Transverse colon (tissue), 4 donors: ENCODE measurements at places on chromosomes 7 and 10.

- peaks cover 15% of the 10 kb centered on the region for H3K4me1 ChIP-seq
- no peaks in the 10 kb centered on the region for H3K36me3 ChIP-seq
- H3K4me3 ChIP-seq, result peak overlapping the region; percentile 85
- H3K27ac ChIP-seq, result peak overlapping the region; percentile 99
These were observed 1.9 kb upstream of the SGMS1 start for GRCh38 chr10:50625649-50626132.

DNA sequence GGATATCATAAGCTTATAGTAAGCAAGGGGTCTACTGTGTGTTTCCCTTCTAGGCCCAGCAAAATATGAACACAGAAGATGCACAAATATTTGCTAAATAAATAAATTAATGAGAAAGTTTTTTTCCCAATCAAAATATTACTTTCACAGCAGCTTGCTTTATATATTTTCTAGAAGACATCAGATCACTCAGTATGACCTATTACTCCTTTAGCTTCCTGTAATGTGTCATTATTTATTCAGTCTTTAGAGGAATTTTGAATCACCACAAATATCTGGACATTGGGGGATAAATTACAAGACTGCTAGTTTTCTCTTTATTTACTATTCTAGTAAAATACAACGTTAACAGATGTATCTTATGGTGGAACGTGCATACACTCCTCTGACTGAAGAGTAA is 765.8 kb upstream of the POM121L12 start:
- H3K36me3 ChIP-seq, result no peaks in the 10 kb centered on the region
- no peak overlapping the region for H3K27ac ChIP-seq
- H3K4me1 ChIP-seq, result no peaks in the 10 kb centered on the region
- H3K27me3 ChIP-seq, result no peaks in the 10 kb centered on the region

DNA sequence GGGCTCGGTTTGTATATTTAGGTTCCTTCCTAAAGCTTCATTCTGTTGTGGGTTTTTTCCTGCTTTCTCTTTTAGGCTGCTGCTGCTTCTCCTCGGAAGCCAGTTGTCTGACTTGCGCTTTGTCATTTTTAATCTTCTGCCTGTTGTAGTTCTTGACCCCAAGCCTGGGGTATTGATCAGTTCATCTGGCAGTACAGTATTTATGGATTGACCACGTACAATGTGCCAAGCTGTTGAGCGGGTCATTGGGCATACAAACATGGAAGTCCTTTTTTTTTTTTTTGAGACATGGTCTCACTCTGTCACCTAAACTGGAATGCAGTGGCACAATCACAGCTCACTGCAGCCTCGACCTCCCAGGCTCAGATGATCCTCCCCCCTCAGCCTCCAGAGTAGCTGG is 4.3 kb downstream of the PROSER2 start:
- H3K4me1 ChIP-seq, result no peaks in the 10 kb centered on the region
- DNase-seq, result no peak
- peaks cover 23% of the 10 kb centered on the region for H3K27me3 ChIP-seq
- no peak overlapping the region for H3K27ac ChIP-seq
- H3K36me3 ChIP-seq, result no peaks in the 10 kb centered on the region
- no peak overlapping the region for H3K4me3 ChIP-seq

DNA sequence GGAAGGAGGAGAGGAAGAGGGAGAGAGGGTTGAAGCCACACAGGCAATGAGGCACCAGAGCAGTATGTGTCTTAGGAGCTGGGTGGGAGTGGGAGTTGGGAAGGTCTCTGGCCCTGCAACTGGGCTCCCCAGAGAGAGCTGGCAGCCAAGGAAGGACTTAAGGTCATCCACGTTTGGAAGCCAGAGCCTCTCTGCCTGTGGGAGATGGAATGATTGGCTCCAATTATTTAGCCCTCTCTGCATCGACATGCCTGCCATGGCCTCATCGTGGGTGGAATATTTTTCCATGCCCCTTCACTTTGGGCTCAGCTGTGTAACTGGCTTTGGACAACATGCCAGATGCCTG is 478.5 kb downstream of the RPS24 start:
- H3K27ac ChIP-seq, result peak overlapping the region; percentile 79
- H3K27me3 ChIP-seq, result no peaks in the 10 kb centered on the region
- no peak for DNase-seq
- H3K36me3 ChIP-seq, result no peaks in the 10 kb centered on the region

DNA sequence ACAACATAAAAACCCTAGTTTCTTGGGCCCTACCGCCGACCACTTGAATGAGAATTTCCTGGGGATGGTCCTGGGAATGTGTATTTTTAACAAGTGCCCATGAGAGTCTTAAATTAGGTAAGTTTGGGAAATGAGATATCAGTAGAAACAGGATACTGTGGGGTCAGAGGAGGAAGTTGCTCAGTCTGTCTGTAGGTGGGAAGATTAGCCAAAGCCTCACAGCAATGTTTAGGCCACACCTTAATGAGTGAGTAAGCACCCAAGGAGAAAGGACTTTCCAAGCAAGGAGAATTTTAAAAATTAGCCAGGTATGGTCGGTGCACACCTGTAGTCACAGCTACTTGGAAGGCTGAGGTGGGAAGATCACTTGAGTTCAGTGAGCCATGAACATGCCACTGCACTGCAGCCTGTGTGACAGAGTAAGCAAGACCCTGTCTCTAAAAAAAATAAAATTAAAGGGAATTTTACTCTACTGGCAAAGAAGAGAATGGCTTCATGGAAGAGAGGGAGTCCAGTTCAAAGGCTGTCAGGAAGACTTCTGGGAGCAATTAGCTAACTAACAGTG is 31.9 kb downstream of the PAPSS2 start:
- no peaks in the 10 kb centered on the region for H3K36me3 ChIP-seq
- H3K27me3 ChIP-seq, result no peaks in the 10 kb centered on the region
- H3K4me1 ChIP-seq, result peaks cover 28% of the 10 kb centered on the region
- H3K27ac ChIP-seq, result no peak overlapping the region
- DNase-seq, result no peak

GRCh38 chr10:82575318-82575717 is 700.3 kb downstream of the NRG3 start:
- no peaks in the 10 kb centered on the region for H3K36me3 ChIP-seq
- no peaks in the 10 kb centered on the region for H3K4me1 ChIP-seq
- H3K27ac ChIP-seq, result no peak overlapping the region
- no peak for DNase-seq
- H3K27me3 ChIP-seq, result no peaks in the 10 kb centered on the region

DNA sequence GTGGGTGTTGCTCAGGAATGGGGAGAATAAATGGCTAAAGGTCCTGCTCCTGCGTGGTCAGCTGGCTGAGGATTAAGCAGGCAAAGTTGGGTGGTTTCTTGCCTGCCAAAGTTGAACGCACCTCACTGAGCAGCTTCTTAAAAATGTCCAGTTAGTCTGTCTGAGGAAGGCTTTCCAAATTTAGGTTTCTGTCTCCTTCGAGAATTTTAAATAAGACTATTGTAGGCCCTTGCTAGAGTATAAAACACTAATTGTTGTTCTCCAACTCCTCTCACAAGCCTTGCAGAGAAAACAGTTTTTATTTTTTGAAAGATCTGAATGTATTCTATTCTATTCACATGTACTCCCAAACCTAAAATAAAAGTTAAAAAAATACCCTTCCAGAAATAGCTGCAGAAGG is 122.0 kb upstream of the LAMB4 start:
- no peaks in the 10 kb centered on the region for H3K27me3 ChIP-seq
- H3K27ac ChIP-seq, result no peak overlapping the region
- no peaks in the 10 kb centered on the region for H3K36me3 ChIP-seq
- H3K4me3 ChIP-seq, result no peak overlapping the region
- DNase-seq, result no peak
- H3K4me1 ChIP-seq, result no peaks in the 10 kb centered on the region

- H3K36me3 ChIP-seq, result no peaks in the 10 kb centered on the region
- H3K27me3 ChIP-seq, result peaks cover 23% of the 10 kb centered on the region
- H3K27ac ChIP-seq, result peak within 1 kb of the TSS; percentile 62
- peak within 1 kb of the TSS; percentile 62 for H3K4me3 ChIP-seq
- DNase-seq, result peak; percentile 62
These were observed at the start of gene DYNC1I1 for GRCh38 chr7:95772298-95772770. Gene DYNC1I1, plus strand, starts transcription at chr7:95772554. Its CDS starts 32,176 bp downstream, at chr7:95804730.

- no peak overlapping the region for H3K27ac ChIP-seq
- H3K27me3 ChIP-seq, result no peaks in the 10 kb centered on the region
- H3K4me1 ChIP-seq, result no peaks in the 10 kb centered on the region
These were observed 68.5 kb upstream of the EEPD1 start for GRCh38 chr7:36084485-36085091.

GRCh38 chr10:52814506-52814905 is 41.9 kb upstream of the MBL2 start:
- no peak for DNase-seq
- H3K4me1 ChIP-seq, result no peaks in the 10 kb centered on the region
- H3K4me3 ChIP-seq, result no peak overlapping the region

- H3K4me1 ChIP-seq, result peaks cover 41% of the 10 kb centered on the region
- peak; percentile 77 for DNase-seq
- no peak overlapping the region for H3K4me3 ChIP-seq
- H3K27ac ChIP-seq, result peak overlapping the region; percentile 69
These were observed 159.8 kb downstream of the SH3PXD2A start for GRCh38 chr10:103695584-103696005.

DNA sequence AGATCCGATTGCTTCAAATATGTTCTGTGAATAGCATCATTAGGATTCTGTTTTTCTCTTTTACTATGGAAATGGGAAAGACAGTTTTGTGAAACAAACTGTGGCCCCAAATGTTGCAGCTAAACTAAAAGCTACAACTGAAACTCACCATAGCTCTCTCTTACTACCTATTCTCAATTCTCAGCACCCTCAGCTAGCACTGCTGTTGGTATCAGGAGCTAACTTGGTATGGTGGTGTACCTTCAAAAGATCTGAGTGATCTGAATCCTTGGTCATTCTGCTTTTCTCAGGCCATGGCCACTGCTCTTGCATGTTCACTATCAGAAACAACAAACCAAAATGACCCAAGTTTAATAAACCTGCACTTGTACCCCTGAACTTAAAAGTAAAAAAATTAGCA is 1208.0 kb downstream of the SORCS1 start:
- DNase-seq, result no peak
- no peaks in the 10 kb centered on the region for H3K4me1 ChIP-seq

GRCh38 chr7:80150611-80151273 is 16.1 kb downstream of the GNAI1 start:
- H3K27me3 ChIP-seq, result no peaks in the 10 kb centered on the region
- no peak overlapping the region for H3K27ac ChIP-seq
- H3K4me1 ChIP-seq, result peaks cover 50% of the 10 kb centered on the region
- DNase-seq, result no peak

DNA sequence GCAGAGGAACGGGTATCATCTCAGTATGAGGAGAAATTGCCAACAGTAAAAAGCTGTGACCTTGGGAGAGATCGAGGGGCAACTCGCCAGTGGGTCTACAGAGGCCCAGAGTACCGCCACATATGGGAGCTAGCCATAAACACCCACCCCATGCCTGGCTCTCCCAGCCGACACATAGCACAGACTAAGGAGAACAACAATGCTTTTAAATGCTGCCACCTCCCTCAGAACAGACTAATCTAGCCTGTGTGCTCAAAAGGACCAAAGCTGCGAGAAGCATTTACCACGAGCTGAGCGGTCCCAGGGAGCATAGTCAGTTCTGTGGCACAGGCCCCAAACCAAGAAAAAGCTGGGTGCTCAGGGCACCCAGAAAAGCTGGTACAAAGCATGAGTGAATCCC is 73.3 kb downstream of the LSM5 start:
- no peak for DNase-seq
- H3K27me3 ChIP-seq, result peaks cover 12% of the 10 kb centered on the region
- H3K4me3 ChIP-seq, result no peak overlapping the region
- H3K36me3 ChIP-seq, result no peaks in the 10 kb centered on the region
- no peak overlapping the region for H3K27ac ChIP-seq

DNA sequence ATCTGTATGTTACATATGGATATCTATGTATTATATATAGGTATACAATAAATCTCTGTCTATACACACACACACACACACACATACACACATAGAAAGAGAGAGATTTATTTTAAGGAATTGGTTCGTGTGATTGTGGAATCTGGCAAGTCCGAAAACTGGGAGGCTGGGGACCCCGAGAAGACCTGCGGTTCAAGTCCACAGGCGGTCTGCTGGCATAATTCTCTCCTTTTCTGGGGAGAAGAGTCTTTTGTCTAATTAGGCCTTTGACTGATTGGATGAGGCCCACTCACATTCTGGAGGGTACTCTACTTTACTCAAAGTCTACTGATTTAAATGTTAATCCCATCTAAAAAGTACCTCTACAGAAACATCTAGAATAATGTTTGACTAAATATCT is 65.1 kb downstream of the PAPSS2 start:
- H3K4me3 ChIP-seq, result no peak overlapping the region
- H3K27ac ChIP-seq, result no peak overlapping the region
- DNase-seq, result no peak
- no peaks in the 10 kb centered on the region for H3K36me3 ChIP-seq
- H3K27me3 ChIP-seq, result no peaks in the 10 kb centered on the region

DNA sequence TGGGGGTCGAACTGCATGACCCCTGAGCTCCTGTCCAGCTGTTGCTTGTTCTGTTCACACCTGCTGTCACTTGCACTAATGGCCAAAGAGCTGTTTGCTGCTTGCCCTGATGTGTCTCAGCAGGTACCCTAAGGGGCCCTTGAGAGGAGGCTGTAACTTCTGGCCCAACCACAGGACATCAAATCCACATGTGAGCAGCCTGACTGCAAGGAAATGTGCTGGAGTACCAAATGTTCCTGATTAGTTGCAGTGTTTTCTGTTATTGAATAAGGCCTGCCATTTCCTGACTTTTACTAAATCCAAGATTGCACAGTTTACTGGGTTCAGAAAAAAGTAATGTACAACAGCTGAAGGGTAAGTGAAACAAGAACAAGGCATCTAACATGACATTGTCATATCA is 91.7 kb upstream of the IL6 start:
- no peaks in the 10 kb centered on the region for H3K36me3 ChIP-seq
- DNase-seq, result no peak
- H3K4me3 ChIP-seq, result no peak overlapping the region

DNA sequence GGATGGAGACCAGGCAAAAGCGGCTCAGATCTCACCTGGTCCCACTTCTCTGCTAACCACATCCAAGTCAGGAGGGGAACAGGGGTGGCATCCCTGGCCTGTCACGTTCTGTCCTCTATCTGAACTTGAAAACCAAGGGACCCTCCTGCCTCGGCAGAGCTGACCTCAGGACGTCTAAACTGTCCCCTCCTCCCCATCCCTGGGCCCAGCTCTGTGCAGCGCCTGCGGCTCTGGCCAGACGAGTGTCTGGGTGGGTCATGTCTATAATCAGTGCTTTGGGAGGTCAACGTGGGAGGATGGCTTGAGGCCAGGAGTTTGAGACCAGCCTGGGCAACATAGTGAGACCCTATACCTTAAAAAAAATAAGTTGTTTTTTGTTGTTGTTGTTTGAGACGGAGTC is 70.0 kb upstream of the ZNF479 start:
- no peaks in the 10 kb centered on the region for H3K27me3 ChIP-seq
- no peaks in the 10 kb centered on the region for H3K36me3 ChIP-seq
- no peaks in the 10 kb centered on the region for H3K4me1 ChIP-seq
